ENCODE measurements at places on chromosomes 13 and 19.
A peak's percentile ranks its signal among the peaks of the same experiment; 100 is the strongest.

- DNase-seq, result no peak
These were observed 243.8 kb upstream of the MAB21L1 start for GRCh38 chr13:35720290-35720689.

GRCh38 chr13:20519875-20520274 lies 5.8 kb downstream of the CRYL1 start:
- no peak for DNase-seq

- DNase-seq, result no peak
These were observed 482.6 kb upstream of the GPC6 start for GRCh38 chr13:92743992-92744391.

GRCh38 chr13:97648171-97648880 lies 214.4 kb downstream of the RAP2A start:
- DNase-seq, result no peak

- no peak for DNase-seq
These were observed 748.8 kb downstream of the LIG4 start for GRCh38 chr13:107466326-107467099.

DNA sequence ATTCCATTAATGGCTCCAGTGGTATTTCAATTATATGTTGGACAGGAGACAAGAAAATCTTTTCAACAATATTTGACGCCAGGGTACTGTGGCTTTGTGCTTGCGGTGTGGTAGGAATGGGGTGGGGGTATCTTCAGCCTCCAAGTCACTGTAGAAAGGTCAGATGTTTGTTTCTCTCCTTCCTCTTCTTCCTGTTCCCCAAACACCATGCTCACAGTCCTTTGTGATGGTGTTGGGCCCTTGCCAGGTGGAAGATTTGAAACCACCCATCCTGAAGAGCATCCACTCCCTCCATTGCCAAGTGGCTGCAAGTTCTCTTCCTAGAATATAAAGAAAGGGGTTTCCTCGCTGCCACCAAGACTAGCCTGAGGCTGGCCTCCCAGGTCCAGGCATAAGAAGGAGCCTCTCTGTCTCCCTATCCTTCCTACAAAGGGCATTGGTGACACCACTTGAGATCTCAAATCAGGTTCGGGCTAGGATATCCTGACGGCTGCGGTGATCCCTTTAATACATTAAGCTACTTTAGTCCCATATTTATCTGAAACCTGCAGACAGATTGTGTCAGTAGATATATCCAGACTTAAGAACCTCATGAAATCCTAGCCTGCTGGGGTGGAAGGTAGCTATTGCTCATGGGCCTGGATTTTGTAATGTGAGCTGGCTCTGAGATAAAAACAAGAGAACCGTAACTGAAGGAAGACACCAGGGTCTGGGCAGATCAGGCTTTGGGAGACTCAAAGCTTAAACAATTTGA lies 64.3 kb upstream of the SIAH3 start:
- no peak for DNase-seq

GRCh38 chr13:62035981-62036380 lies 620.3 kb upstream of the PCDH20 start:
- no peak for DNase-seq

- no peak for DNase-seq
These were observed 2.8 kb upstream of the CERS4 start for GRCh38 chr19:8206147-8207087.

DNA sequence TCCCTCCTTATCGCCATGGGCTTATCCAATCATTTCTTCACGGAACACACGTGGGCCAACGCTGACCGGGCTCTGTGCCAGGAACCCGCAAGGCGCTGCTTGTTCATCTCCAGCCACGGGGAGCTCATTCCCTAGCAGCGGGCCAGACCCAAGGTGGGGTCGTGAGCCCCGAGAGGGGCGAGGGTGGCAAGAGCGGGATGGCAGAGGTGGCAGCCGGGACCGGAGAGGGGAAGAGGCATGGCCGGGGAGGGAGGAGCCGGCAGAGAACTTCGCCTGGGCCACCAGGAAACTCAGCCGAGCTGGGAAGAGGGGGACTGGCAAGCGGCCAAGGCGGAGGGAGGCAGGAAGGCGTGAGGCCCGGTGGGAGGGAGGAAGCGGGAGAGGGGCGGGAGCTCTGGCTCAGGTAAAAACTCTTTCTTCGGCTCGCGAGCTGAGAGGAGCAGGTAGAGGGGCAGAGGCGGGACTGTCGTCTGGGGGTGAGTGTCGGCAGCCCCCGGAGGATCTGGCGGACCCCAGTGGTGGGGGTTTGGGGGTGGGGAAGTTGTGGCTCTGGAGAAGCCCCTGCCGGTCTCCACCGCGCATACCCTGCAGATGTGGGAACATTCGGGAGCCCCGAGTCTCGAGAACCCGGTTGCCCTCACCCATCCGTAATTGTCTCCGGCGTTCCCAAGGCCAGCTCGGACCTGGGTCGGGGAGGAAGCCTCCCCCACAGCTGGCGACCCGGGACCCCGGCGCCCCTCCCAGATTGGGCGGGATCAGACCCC lies at the start of gene B3GNT3:
TSS of gene B3GNT3 (plus strand) at position 408 of the 764 bp plus-strand sequence. CDS start 12,670 bp downstream, outside the sequence.
- DNase-seq, result no peak

DNA sequence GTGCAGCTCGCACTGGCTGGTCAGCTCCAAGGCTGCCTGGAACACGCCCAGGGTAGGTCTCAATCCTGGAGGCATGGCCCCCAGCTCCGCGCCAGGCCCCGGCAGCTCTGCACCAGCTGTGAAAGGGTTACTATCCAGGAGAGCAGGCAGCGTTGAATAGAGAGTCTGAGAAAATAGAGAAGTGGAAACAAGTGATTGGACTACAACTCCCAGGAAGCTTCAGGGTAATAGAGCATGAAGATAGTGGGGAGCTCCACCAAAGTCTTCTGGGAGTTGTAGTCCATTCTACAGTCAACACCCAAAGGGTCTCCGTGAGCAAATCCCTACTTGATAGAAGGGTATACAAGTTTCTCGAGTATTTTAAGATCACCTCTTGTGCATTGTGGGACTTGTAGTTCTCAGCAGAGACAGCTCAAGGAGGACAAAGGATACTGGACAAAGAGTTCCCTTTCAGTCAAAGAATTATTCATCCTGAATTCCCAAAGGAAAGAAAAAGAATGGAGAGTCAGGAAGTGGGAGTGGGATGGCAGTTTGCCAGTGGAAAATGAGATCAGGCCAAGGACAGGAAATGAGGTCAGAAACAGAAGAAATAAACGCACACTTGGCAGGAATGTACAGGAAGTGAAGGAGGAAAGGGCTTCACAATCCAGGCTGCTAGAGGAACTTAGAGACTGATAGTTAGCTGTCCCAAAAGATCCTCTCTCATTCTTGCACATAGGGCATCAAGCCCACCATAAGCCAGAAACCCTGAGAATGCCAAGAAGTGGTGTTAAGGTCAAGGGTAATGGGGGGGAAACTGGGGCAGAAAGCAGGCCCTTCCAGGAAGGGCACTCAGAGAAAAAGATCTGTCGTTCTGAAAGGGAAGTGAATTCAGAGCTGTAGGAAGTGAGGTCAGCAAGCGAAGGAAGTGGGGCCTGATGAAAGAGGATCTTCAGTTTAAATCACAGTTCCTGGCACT lies 5.5 kb upstream of the MAMSTR start:
- peak; percentile 72 for DNase-seq

DNA sequence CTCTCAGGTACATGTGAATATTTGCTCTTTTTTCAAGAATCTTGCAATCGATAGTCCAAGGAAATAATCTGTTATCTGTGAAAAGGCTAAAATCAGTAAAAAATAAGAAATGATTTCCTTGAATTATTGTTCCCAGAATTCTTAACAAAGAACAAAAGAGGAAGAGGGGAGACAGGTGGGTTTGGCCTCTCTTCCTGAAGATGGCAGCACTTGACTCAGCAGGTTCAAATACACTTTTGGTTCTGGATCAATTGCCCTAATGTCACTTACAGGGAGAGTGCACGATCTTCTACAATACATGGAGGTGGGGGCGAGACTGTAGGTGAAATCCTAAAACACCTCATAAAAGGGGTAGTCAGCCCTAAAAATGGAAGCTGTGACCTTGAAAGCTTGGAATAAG lies 358.7 kb downstream of the IRS2 start:
- no peak for DNase-seq

GRCh38 chr19:3466635-3467034 lies 13.7 kb downstream of the SMIM24 start:
- no peak for DNase-seq

GRCh38 chr13:93345770-93346169 lies 119.2 kb downstream of the GPC6 start:
- DNase-seq, result no peak

DNA sequence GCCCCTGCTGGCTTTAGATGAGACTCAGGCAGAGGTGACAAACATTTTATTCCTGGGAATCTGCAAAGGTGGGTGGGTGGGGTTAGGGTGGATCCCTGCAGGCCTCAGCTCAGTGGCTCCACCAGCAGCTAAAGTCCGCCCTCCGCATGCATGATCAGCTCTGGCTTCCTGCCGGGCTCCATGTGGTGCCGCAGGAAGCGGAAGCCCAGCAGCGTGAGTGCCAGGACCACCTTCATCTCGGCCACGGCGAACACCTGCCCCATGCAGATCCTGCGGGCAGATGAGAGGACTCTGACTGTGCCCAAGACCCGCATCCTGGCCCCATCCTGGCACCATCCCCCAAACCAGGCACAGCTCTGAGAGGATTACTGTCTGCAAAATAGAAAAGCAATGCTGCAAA lies 26.3 kb downstream of the CYP4F2 start:
- DNase-seq, result peak; percentile 1

DNA sequence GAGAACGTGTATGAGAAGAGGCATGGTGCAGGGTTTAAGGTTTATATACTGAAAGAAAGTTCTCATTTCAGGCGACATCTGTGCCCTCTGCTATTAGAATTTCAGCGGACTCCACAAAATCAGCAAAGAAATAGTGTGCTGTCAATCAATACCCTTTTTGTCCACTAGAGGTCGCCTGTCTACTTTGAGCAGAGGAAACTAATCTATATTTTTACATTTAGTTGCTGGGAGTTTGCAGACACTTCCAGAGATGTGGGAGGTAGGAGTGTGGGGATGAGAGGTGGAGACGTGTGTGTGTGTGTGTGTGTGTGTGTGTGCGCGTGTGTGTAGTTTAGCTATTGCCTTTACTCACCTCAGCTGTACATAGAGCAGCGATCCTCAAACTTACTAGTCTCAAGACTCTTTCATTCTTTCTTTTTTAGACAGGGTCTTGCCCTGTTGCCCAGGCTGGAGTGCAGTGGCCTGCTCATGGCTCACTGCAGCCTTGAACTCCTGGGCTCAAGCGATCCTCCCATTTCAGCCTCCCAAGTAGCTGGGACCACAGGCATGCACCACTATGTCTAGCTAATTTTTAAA lies 9.7 kb downstream of the INAFM1 start:
- DNase-seq, result peak; percentile 76

DNA sequence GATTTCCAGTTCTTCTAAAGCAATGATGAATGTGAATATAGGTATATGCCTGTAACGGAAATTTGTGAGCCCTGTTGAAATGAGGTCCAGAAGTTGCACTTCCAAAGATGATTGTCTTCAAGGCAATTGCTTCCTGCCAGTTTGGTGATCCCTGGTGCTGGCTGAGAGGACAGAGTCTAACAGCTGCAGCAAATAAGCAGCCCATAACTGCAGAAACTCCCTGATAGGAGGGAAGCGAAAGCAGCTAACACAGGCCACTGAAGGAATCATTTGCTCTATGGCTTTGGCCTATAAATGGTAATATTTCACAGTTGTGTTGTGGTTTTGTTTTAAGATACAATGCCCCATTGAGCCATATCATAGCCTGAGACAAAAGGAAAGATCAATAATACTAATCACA lies 451.5 kb upstream of the MIR17HG start:
- DNase-seq, result no peak

DNA sequence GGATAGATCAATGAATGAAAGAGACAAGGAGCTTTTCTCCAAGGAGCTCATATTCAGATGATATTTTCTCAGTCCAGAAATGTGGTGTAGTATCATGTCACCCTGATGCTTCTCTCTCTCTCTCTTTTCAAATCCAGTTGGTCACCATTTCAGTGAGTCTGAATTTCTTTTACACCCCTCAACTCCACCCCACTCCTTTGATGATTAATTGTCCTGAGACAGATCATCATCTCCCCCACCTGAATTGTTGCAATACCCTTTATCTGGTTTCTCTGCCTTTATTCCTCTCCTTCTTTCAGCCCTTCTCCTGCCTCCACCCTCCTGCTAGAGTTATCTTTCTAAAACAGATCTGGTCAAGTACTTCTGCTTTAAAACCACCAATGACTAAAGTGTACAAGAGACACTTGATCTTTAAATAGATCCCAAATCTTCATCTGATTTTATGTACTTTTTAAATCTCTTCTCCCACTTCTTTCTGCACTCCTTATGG lies 299.8 kb downstream of the KLF5 start:
- no peak for DNase-seq

- DNase-seq, result peak; percentile 2
These were observed 80.5 kb downstream of the COL4A2 start for GRCh38 chr13:110387451-110388107.

DNA sequence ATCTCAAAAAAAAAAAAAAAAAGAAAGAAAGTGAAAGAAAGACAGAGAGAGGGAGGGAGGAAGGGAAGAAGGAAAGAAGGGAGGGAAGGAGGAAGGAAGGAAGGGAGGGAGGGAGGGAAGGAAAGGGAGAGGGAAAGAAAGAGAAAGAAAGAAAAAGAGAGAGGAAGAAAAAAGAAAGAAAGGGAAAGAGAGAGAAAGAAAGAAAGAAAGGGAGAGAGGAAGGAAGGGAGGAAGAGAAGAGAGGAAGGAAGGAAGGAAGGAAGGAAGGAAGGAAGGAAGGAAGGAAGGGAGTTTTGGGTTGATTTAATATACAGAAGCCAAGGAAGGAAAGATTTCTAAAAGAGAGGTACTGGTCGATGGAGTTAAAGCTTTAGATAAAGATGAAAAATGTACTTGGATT lies 28.8 kb downstream of the DEDD2 start:
- no peak for DNase-seq

DNA sequence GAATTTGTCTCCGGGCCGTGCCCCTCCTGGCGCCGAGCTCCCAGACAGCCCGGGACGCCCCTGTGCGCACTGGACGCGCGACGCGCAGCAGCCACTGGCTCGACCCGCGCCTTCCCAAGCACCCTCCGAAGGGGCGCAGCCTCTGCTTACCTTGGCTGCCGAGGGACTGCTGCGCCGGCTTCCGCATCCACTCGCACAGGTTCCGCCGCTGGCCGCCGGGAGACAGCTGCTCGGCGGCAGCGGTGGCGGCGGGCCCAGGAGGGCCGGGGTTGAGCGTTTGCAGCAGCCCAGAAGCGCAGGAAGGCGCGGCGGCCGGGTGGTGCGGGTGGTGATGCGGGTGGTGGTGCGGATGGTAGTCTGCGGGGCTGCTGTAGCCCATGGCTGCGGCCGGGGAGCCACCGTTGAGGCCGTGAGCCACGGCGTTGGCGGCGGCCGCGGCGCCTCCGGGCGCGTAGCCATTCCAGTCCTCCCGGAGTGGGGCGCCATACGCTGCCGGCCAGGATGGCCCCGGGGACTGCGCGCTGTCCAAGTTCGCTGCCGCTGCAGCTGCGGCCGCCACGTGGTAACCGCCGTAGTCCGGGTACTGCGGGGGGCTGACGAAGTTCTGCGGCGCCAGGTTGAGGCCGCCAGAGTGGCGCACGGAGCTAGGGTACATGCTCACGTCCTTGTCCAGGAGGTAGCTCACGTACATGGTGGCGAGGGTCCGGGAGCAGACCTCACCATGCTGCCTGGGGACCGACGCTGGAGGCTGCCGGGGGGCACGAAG lies 616 bp downstream of the CDX2 start:
- no peak for DNase-seq

GRCh38 chr13:20231839-20232555 lies at the start of gene GJB6:
Gene GJB6 (minus strand): TSS chr13:20232319. CDS start chr13:20223480, 8,839 bp downstream.
- DNase-seq, result peak; percentile 8
